M059J (cell line): ENCODE measurements at places on chromosomes 13 and 19. TPM values are rescaled to one million over a fixed set of nuclear protein-coding genes. Genes with fewer than 3 reads are reported as not detected.

DNA sequence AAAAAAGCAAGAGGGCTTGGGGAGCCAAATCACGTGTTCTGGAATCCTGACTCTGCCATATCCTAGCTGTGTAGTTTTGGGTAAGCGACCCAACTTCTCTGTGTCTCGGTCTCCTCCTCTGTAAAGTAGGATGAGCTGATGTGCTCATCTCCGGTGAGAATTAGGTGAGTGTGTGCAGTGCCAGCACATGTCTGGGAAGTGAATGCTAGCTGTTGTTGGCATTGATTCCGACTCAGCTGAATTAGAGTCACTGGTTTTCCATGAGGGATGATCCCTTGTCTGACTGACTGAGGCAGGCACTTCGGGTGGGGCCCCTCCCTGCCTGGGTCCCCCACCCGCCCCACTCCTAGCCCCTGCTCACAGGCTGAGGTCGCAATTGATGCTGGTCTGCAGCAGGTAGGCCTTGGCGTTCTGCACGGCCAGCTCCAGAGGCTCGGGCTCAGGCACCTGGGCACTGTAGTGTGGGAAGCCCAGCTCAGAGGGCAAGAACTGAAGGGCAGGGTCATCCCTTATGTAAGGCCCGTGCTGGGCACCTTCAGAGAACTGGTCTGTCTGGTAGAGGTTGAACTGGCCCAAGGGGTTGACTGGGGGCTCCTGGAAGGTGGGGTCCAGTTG lies 835 bp downstream of the RSPH6A start:
- no peak for DNase-seq

DNA sequence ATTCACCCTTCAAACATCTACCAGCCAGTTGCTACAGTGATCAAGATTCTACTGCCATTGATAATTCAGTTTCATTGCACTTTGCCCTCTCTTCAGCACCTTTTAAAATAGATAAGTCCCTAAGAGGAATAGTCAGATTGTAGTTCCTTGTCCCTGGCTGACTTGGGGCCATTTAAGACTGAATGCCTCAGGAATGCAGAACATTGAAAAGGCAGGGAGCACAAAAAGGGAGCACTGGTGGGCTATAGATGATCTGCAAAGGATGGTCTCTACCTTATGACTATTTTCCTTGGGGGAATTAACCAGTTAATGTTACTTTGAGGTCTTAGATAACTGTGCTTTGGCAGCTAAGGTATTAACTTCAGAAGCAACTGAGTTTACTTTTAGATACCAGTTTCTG lies 46.9 kb downstream of the GPALPP1 start:
- DNase-seq: no peak

- DNase-seq: no peak
Measured at GRCh38 chr13:105902396-105902795, 633.1 kb downstream of the EFNB2 start.

GRCh38 chr13:114049026-114049425 lies 75.2 kb upstream of the C13orf46 start:
- no peak for DNase-seq

- no peak for DNase-seq
Measured at GRCh38 chr19:16649734-16650133, 10.2 kb downstream of the SMIM7 start.

DNA sequence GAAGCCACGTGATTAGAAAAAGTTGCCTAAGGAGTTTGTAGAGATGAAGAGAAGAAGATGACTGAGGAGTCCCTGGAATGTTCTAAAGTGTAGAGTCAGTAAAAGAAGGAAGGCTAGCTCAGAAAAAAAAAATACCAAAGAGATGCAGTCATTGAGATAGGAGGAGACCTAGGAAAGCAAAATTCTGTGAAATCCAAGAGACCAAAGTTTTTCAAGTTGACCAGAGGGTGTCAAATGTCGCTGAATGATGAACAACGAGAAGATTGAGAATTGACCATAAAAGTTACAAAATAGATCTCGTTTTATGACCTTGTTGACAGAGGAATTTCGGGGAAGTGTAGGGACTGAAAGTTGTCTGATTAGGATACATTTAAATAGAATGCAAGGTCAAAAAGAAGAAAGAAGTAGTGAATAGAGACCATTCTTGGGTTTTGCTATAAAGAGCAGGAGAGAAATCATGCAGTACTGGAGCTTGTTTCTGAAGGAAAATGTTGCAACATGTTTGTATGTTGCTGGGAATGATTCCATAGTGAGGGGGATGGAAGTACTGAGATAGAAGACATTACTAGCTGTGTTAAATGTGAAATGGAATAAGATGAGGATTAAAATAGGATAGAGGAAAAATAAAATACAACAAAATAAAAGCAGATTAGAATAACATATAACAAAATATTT lies 30.2 kb upstream of the HTR2A start:
- peak; percentile 22 for DNase-seq

GRCh38 chr13:94712287-94712811 lies at the start of gene SOX21:
TSS of gene SOX21 (minus strand) at chr13:94712545. CDS start at chr13:94712049, 496 bp downstream.
- peak; percentile 11 for DNase-seq

The CACNA1A gene
- total RNA-seq: 3.2 and 8.5 TPM in 2 replicates

The LILRB2 gene
- total RNA-seq: not detected in 2 replicates

The SIGLECL1 gene
- not detected in 2 replicates for total RNA-seq

The PLPPR3 gene
- 2.3 and 3.8 TPM in 2 replicates for total RNA-seq

The SHC2 gene
- 0.05 TPM in 1 of 2 replicates, not detected in the other for total RNA-seq

The CD70 gene
- 40.4 and 42.0 TPM in 2 replicates for total RNA-seq

The CXCL17 gene
- not detected in 2 replicates for total RNA-seq
